ENCODE measurements at places on chromosomes 4 and X.

DNA sequence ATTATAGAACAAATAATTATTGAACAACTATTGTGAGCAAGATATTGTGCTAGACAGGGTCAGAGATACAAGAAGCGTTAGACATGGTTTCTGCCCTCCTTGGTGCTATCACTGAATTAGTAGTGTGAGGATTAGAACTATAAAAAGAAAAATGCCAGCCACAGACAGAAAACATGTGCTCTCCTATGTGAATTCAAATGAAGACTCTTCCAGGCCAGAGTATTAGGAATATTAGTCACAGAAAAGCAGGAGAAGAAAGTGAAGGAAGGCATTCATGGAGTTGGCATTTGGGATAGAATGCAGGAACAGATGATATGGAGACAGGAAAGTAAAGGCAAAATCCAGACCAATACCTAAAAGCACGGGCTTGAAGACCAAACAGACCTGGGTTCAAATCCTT, 179.6 kb upstream of the TENM3 start:
- DNase-seq: no peak

DNA sequence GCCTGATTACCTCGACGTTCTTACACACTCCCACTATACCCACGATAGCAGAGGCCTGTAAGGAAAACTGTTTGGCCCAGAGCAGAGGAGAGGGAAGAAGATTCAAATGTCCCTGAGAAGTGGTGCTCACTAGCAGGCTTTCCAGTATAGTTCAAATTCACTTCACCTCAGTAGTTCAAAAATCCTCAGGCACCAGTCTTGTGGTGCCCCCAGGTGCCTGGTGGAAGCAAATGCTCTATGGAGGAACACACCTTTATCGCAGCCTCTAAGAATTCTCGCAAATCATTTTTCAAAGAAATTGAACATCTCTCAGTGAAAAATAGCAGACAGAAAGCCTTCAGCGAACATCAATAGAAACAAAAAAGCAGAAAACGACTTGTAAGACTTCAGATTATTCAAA, 12.2 kb upstream of the MTMR1 start:
- DNase-seq: no peak

DNA sequence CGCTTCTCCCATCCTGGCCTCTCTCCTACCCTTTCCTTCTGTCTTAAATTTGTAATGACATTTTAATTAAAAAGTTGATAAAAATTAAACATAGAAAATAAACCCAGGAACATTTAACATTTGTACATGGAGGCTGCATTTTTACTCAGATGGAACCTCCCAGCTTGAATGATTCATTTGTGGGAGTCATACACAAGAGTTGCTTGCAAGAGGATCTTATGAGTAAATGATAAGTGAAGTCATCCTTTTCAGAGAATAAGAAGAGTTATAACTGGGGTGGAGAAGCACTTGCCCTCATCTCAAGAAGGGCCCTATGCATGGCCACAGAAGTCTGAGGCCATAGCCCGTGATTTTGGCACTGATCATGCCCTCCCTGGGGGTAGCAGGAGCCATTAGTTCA, 482.9 kb upstream of the BOD1L1 start:
- DNase-seq: no peak

- DNase-seq: peak; percentile 2
Measured at GRCh38 chr4:134470544-134470943, 269.0 kb upstream of the PABPC4L start.

DNA sequence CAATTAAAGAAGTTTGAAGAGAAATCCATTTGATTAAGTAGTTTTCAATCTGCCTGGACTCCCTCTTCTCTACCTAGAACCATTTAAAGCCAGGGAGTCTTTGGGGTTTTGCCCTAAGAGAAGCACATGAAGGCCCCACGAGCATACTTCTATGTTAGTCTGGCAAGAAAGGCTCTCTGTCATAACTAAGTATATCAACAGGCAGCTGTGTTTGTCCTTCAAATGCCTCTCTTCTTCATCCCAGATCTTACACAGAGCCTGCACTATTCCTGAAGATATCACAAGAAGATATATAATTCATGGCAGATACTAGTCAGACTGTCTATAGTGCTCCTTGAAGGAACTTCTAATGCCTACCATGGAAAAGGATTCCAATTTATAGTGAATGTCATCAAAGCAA, 206.2 kb downstream of the PRDM5 start:
- DNase-seq: no peak

DNA sequence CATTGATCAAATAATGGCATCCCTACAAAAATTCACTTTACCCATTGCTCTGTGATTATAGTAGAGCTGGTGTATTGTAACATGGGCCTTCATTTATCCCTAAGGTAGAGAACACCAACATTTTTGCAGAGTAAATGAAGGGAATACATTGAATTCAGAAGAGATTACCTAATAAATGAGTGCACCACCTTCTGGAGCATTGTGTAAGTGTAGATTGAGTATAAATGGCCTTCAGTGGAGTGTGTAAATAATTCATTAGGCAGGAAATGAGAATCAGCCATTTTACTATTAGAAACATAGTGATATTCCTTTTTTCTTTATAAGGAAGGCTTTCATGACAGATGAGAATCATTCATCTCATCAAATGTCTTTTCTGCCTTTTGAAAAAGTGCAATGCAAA, 155.8 kb downstream of the FAM47B start:
- DNase-seq: no peak

DNA sequence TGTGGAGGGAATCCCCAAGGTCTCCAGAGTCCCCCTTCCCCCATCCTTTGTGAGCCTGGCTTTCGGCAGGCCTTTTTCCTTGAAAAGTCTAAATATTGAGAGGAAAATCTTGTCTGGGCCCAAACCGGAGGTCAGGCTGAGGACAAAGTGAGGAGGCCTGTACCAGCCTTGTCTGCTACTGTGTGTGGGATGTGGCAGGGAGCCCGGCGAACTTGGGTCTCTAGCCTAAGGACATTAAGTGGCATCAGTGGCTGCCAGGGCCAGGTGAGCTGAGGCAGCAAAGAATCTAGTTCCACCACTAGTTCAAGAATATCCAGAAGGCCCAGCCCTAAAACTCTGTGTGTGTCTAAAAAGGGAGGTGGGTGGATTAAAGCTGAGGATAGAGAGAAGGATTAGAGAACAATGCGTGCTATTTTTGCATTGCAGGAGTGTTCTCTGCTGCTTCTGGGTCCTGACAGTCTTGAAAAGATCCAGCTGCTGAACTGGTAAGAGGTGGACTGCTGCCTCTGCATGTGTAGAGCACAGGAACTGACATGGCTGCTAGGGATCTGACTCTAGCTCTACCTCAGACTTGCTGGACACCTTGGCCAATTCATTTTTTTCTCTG, 1.2 kb upstream of the AMER1 start:
- DNase-seq: peak; percentile 1

GRCh38 chr4:47650584-47651130, 165.6 kb downstream of the ATP10D start:
- DNase-seq: no peak

GRCh38 chr4:120915336-120915735, 7.2 kb downstream of the PRDM5 start:
- DNase-seq: no peak

DNA sequence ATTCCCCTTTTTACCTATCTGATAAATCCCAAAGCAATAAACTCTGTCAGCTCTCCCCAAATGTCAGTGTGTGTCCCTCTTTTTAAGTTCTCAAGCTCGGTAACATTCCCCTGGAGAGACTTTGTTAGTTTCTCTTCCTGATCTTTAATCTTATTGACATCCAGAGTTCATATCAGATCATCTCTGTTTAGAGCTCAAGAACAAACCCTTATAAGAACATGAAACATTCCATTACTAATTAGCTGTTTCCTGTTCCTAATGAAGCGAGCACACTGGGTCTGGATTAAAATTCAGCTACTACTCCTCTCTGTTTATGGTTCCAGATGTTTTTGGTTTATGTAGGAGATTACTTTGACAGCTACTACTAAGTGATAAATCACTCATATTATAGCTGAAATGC, 681.5 kb downstream of the DACH2 start:
- no peak for DNase-seq

DNA sequence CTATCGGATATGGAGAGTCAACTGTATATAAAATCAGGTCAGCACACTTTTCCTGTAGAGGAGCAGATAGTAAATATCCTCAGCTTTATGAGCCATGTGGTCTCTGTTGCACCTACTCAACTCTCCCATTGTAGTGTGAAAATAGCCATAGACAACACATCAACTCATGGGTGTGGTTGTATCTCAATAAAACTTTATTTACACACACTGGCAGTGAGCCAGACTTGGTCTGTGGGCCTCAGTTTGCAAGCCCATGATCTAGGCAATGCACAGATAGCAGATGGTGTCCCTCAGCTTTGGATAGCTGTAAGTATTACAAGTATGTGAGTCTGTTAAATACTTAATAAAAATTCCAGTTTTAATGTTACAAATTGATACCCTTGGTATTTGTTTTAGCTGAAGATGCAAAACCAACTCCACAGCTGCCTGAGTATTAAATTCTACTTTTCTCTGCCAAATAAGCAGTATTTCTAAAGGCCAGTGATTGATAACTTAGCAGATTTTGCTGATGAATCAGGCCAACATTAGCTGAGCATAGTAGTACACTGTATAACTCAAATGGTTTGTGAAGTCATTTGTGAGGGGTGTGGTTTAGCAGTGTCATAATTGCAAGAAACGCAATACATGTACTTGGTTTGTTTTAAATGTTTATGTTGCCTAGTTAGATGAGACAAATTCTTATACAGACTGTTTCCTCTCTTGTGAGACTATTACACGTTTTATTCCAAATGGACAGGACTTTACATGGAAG, 87.3 kb downstream of the GPR143 start:
- DNase-seq: no peak

DNA sequence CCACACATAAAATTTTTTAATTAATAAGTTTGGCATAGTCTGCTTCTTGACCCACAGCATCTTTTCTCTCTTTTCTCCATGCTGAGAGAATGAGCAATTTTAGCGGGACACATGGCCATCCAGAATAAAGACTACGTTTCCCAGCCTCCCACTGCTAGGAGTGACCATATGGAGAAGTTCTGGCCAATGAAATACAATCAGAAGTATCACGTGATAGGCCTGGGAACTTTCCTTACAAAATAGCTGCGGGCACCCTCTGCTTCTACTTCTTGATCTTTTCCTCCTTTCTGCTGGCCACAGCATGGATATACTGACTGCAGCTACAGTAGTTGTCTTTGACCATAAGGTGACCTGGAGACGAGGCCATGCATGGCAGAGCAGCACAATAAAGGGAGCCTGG, 348.0 kb downstream of the BCOR start:
- no peak for DNase-seq

- DNase-seq: no peak
Measured at GRCh38 chr4:80566203-80566872, 230.8 kb downstream of the CFAP299 start.

DNA sequence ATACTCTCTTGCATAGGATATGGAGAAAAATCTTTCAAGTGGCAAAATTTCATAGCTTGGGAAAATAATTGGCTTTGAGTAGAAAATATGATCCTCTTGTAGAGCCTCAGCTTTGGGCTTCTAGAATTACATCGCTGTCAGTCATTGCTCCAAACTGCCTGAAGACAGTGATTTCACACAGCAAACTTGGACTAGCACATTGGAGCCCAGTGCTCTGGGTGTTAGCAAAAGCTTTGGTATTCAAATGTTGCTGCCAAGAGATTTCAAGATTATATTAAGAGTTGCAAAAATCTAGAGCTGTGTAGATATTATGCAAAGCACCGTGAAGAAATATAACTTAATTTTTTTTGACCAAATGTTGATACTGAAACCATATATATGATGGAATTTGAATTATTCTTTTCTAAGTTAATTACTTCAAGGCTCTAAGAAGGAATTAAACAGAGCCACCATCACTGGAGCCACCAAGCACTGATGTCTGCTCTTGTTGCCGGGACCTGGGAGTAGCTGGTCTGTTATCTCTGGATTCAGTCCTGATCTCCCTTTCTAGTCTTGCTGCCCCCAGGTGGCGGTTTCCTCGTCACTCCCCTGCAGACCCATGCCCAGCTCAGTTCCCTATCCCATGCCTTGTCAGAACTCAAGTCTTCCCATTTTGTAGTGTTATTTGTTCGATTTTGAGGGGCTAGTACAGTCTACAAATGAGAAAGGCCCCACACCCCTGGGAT, 260.7 kb upstream of the SFRP2 start:
- no peak for DNase-seq

DNA sequence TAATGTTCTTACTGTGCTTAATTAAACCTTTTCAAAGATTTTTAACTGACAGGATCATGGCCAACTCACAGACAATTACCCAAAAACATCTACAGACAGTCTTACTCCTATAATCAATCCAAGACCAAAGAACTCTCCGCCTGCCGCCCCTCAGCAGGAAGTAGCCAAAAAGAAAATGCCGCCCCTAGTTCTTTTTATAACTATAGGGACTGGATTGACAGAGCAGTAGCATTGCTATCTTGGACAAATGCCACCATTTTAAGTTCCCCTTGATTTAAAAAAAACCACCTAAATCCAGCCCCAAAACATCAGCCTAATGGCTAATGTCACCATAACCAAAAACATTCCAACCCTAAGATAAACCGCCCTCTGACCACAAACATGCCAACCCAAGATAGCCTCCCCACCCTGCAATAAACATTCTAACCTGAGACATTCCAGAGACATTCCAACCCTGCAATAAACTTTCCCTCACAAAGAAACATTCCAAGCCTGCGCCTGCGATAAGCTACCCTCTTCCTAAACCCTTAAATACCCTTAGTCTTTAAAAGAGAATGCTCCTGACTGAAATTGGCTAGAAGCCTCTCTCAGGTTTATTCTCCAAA, 77.0 kb downstream of the COQ2 start:
- DNase-seq: no peak

DNA sequence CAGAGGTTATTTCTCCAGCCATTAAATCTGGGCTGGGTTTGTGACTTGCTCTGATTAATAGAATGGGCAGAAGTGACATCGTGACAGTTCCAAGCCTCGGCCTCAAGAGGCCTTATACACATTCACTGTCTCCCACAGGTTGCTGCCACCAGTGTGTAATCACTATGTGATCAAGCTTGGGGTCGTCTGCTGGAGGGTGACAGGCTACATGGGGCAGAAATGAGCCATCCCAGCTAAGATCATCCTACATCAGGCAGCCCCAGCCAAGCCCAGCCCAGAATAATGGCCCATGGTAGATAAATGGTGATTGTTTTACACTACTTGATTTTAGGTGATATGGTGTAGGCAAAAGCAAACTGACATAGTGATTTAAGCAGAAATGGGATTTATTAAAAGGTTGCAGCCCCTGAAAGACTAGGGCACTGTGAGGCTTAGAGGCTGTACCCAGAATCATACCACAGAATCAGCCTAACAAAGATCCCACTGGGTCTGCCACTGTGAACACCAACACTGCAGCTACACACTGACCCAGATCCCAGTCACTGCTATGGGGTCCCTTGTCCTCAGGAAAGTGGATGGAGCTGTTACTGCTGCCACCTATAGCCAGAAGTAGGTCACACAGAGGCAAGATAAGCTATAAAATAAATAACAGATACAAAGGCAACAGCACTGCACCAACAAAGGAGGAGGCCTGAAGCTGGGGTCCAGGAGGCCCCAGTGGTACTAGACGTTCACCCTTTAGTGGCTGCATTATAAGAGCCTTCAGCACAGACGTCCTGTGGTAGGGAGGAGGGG, 159.6 kb upstream of the RBPJ start:
- DNase-seq: no peak

- DNase-seq: no peak
Measured at GRCh38 chr4:119337010-119337409, 15.1 kb upstream of the FABP2 start.
